ENCODE measurements at places on chromosomes 5 and 9. TPM values are rescaled to one million over a fixed set of nuclear protein-coding genes. Genes with fewer than 3 reads are reported as not detected.

NR2F1-AS1 gene
- 17.1 TPM for total RNA-seq

PCSK5 gene
- total RNA-seq: 8.9 TPM

GRCh38 chr5:13994621-13995253 is 50.2 kb upstream of the DNAH5 start:
- no peak for DNase-seq

DNA sequence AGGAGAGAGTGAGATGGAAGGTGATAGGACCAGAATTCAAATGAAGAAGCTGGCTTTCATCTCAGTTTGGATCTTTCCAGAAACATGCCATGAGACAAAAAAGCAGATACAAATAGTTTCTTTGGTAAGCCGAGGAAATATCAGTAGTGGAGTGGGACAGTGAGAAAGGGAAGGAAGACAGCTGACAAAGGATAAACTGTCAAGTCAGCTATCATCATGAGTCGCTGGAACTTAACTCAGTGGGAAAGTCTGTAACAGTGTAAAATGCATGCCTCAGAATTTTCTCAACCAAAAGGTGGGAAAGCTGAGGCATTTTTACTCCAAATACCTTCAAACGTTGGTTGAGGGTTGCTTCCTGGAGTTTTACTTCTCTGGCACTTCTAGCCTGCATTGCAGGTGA is 129.8 kb downstream of the PLPPR1 start:
- no peak for DNase-seq

GRCh38 chr5:138696501-138696900 is 56.7 kb upstream of the CTNNA1 start:
- DNase-seq: peak; percentile 66

RASGRF2 gene
- 9.4 TPM for total RNA-seq

GRCh38 chr9:126411225-126411947 is 84.8 kb downstream of the MVB12B start:
- DNase-seq: no peak

GRCh38 chr5:117261948-117262571 is 687.4 kb upstream of the SEMA6A start:
- no peak for DNase-seq

GRCh38 chr5:134647750-134648424 is 698 bp upstream of the SEC24A start:
- DNase-seq: no peak

DNA sequence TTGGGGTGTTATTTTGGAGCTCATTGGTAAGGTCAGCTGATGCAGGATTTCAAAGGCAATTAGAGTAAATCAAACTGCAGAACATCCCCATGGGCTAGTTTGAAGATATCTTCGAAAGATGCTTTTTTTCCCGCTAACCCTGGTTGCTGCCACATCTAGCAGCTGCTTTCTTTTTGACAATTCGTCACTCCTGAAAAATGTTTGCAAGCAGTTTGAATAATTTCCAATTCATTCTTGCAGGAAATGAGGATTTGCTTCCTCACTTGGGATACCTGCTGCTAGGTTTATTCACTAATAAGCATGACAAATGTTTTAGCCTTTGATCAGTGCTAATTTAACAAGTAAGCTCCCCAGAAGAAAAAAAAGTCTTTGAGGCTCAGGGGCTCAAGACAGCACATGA is 649.6 kb upstream of the RORB start:
- DNase-seq: no peak

DNA sequence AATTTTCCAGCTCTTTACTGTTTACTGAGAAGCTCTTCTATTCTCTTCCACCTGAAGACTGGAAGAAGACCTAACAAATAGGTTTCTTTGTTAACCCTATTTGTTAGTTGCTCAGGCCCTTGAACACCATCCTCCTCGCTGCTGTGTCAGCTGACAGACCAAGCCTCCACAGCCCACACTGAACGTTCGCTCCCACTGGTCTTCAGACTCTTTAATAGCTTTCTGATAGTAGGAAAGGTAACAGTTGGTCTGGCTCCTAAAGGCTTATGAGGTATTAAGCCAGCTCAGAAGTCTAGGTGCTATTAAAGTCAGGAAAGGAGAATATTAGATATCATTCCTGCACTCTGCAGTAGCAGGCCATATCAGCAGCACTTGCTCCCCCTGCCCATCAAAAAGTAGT is 23.3 kb upstream of the F2R start:
- DNase-seq: no peak

DNA sequence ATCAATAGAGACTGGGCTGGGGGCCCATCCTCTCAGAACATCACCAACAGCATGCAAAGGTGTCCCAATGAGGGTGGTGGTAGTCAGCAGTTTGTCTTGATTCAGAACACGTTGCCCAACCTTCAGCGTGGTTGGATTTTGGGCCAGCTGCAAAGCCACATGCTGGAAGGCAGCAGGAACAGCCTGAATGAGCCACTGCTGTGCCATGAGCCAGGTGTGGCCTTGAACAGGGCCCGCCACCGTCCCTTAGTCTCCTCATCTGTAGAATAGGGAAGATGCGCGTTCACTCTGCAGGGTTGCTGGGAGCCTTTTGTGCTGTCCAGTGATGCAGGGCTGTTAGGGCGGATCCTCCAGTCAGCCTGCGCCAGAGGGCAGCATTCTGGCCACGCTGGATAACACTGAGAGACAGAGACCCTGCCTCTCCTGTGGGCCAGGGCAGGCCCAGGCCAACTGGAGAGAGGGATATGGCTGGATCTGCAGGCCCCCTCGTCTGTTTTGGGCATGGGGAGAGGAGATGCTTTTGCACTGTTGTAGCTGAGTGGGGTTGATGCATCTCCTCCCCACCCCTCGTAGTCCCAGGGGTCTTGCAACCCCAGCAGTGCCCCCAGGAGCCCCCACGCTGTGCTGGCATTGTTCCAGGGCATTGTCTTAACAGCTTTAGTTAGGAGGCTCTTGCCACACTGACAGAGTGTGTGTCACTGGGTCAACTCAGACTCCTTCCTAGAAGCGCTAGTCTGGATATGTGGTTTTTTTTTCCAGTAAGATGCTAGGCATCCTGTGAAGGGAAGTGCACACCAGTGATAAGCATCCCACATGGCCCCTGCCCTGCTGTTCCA is 42.1 kb downstream of the SLC46A2 start:
- no peak for DNase-seq

GRCh38 chr5:88808153-88808552 is 74.8 kb downstream of the MEF2C start:
- DNase-seq: no peak

DNA sequence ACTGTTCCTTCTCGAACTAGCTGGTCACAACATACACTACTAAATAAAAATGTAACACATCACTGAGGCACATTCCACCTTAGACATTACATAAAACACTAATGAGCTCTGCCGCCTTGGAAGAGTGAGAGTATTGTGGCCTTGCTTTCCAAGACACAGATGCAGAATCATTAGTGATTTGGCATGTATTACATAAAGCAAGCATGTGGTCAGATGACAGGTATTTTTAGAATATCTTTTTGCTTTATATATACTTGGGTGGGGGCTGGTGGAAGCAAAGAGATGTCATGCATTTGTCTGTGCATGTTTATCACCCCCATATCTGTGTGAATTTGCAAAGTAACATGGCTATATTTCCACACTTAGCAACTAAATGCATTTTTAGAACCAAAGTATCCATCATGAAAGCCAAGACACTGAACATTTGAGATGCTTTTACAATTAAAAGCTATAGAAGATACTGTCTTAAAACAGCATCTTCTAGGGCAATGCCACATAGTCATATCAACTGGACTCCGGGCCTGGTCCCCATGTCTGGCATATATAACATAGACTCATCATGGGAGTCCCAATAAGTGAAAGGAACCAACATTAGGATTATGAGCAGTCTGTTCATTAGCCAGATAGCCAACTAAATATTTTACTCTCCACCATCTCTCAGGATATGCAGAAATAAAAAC is 213.5 kb downstream of the MEF2C start:
- no peak for DNase-seq

DNA sequence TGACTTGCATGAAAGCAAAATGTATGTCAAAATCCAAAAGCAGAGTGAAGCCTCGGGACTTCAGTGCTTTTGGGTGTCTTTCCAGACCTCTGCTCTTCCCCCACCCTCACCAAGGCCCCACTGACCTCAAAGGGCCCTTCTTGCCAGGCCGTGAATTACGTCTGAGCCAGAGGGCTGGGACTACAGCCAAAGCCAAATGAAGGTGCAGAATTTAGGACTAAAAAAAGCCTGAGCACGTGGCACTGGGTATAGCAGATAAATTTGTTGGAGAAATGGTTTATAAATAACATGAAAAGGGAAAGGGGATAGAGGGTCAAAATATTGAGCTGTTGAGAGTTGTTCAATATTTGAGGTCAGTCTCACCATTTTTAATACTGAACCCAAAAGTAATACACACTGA is 163.4 kb downstream of the GHR start:
- DNase-seq: no peak

DNA sequence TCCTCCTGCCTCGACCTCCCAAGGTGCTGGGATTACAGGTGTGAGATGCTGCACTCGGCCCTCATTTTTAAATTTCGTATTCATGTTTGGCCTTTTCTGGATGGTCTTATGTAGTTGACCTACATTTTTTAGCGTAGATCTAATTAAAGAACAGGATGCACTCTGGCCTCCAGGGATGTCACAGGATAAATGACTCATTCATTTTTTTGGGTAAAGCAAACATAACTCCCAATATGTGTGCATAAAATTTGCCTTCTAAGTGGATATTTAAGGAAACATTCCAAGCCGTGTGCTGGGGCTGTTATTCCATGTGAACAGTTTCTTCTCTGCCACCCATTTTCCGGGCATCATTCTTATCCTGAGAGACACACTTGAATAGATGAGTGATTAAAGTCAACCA is 501.6 kb downstream of the IRX1 start:
- DNase-seq: no peak

DNA sequence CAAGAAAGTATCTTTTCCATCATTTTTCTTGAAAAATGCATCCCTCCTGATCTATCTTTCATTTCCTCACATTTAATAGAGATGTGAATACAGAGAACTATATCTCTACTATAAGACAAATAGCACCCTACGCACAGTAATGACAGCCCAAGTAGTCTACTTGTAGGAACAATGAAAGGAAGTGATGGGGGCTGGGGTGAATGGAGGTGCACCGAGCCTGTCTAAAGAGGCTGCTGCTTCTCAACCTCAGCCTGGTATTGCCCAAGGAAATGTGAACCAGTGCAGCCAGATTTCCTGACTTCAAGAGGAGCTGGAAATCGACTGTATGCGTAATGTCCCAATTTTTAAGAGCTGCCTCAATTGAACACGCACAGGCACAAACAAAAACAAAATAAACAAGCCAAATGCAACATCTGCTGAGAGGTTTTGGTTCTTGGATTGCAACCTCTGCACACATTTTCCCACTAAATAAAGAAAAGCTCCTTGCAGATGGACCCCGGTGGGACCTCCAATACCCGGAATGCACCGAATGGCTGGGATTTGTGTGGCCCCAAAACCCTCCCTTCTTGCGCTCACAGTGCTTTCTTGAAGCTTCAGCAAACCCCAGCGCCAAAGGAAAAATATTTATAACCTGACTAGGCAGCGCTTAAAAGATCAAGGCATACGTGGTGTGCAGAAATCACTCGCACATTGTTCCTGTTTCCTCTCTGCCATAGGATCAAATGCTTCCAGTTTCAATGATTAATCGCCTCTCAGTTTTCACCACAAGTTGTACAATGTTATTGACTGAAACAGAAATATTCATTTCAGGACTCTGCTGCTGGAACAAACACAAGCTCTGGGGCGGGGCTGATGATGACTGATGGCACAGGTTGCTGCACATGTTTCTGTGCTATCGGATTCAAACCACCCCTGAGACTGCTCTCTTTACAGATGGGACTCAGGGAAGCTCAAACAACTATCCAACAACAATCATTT is 68.3 kb downstream of the KCNIP1 start:
- peak; percentile 39 for DNase-seq

GRCh38 chr5:147920420-147921030 is 14.2 kb upstream of the C5orf46 start:
- DNase-seq: no peak

GRCh38 chr9:93612796-93613154 is 36.4 kb downstream of the PHF2 start:
- no peak for DNase-seq

DMRT2 gene
- not detected for total RNA-seq

DNA sequence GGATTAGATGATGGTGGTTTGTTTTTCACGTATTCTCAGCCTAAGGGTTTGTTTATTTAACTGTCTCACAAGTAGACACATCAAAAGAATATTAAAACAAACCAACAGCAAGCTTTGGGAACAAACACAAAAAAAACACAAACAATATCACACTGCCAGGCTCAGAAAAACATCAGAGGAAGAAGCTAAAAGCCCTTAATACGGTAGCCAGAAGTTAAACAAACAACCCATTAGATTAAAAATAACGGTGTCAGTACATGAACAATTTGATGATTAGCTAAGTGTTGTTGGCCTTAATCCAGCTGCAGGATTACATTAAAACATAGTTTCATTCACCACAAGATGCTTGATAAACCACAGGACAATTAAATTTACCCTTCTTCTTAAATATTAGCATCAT is 15.9 kb upstream of the DMRT2 start:
- DNase-seq: no peak

FIBCD1 gene
- not detected for total RNA-seq

DNA sequence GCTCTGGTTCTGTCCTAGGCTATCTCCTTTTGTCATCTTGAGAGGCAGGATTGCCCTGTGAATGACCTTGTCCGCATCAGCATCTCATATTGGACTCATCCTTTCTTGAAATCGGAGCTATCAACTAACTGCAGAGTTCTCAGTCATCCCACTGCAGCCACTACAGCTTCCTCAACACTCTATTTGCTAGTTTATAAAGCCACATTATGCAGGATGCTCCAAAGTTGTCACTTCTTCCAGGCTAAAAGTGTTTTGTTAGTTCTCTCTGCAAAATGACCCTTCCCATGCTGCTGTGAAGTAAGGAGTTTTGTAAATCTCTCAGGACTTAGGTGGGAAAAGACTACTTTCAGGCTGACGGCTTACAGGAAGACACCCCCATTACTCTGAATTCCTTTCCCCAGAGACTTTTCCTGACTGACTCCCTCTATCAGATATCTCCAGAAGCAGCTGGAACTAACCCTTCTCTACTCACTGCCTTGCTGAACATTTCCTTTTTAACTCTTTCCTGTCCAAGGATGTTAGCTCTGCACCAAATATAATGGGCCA is 257.6 kb downstream of the NFIB start:
- DNase-seq: peak; percentile 68

CATSPER3 gene
- not detected for total RNA-seq

DNA sequence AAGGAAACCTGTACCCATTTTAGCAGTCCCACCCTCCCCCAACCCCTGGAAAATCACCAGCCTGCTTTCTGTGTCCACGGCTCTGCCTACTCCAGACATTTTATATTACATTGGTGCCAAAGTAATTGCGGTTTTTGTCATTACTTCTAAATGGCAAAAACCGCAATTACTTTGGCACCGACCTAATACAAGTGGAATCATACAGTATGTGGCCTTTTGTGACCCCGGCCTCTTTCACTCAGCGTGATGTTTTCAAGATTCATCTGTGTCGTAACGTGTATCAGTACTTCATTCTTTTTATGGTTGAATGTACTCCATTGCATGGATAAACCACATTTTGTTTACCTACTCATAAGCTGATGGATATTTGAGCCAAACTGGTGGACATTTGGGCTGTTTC is 9.7 kb upstream of the ORM1 start:
- DNase-seq: no peak

GRCh38 chr9:27391040-27391895 is 94.3 kb upstream of the EQTN start:
- no peak for DNase-seq
